ENCODE measurements at places on chromosomes 11 and 22. TPM values are rescaled to one million over a fixed set of nuclear protein-coding genes. Genes with fewer than 3 reads are reported as not detected.

SPINDOC gene
- total RNA-seq = 3.8 TPM

KCNK4 gene
- total RNA-seq = not detected

LRRC32 gene
- 7.4 TPM for total RNA-seq

IL18BP gene
- 5.9 TPM for total RNA-seq

EXPH5 gene
- 6.1 TPM for total RNA-seq

MYRF gene
- 6.5 TPM for total RNA-seq

MYOD1 gene
- total RNA-seq = not detected

MRGPRD gene
- not detected for total RNA-seq

CRYBA4 gene
- not detected for total RNA-seq

IL10RA gene
- total RNA-seq = 11.6 TPM

USP2 gene
- total RNA-seq = 0.65 TPM

CRYBB3 gene
- total RNA-seq = not detected

KCNJ1 gene
- not detected for total RNA-seq

OR8D1 gene
- total RNA-seq = not detected

CFAP300 gene
- total RNA-seq = not detected

IGSF22 gene
- total RNA-seq = not detected
